ENCODE measurements at places on chromosomes 1 and 21.

GRCh38 chr1:231508941-231509340 is 19.5 kb upstream of the TSNAX start:
- DNase-seq = no peak

DNA sequence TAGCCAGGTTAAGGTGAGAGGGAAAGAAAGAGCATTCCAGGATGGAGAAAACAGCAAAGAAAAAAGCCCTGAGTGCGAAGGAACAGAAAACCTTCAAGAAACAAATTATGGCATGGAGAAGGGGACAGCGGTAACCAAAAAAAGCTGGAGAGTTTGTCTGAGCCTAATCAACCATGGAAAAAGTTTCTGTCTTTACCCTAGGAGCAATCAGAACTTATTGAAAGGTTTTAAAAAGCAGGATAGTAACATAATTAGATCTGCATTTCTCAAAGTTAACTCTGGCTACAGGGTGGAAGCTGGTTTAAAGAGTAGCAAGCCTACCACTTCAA is 26.1 kb upstream of the HPDL start:
- DNase-seq = no peak

GRCh38 chr1:58047265-58047858 is 499.2 kb downstream of the OMA1 start:
- peak; percentile 49 for DNase-seq

DNA sequence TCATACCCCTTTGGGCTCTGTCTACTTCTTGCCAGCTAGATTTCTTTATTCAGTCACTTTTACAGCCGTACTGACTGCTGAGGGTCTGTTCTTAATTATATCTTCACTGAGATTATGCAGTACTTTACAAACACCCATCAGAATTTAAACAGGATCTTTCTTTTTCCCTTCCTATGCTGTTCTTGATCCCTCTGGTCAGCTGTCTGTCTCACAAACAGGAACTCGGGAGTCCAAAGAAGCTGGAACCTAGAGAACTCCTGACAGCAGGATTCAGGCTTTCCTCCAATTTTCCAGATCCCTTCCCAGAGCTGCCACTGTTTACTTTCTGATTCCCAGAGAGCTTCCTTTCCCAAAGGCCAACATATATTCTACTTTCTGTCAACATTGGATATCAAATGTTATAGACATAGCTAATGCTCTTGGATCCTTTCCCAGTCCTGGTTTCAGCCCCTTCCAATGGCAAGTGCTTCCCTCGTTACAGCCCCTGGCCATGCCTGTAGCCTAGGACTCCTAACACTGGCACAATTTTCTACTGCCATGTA is 59.5 kb downstream of the ATP2B4 start:
- DNase-seq = no peak

- no peak for DNase-seq
Measured at GRCh38 chr1:67646145-67647035, 38.6 kb upstream of the GADD45A start.

GRCh38 chr1:178238722-178239510 is 145.0 kb downstream of the RASAL2 start:
- no peak for DNase-seq

- DNase-seq = no peak
Measured at GRCh38 chr1:54220004-54220811, 20.2 kb downstream of the MRPL37 start.

DNA sequence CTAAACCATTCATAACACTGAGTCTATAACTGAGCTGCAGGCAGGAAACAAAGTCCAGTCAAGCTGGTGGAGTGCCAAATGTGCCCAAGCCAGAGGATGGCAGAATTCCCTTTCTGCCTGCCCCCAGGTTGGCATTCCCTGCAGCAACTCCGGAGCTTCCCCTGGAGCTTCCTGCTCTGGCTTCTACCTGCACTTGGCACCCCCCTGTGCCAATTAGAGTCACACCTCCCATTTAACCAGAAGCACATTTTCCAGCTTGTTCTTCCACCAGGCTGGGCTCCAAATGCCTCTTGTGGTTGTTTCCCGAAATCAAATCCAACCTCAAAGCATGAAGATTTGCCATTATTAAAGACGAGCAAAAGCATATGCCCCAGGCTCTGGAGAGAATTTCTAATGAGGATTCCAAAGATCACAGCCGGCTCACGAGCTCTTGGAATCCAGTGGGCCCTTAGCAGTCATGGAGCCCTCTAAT is 294.5 kb downstream of the RRAGC start:
- no peak for DNase-seq

DNA sequence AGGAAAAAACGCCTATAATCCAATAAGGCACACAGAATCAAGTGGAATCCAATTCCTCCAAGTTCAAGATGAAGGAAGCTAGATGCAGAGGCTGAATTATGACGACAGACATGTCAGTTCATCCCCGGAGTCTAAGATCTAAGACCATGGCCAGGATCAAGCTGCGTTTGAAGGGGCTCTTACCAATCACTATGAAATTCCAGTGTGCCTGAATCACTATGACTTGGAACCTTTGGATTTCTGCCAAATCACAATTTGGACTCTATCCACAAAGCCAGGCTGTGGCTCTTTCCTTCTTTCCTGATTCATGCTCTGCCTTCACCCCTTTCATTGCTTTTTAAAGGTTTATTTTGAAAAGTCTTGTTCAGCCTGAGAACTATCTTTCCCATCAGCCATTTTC is 17.1 kb downstream of the OLIG2 start:
- no peak for DNase-seq

GRCh38 chr1:91792489-91793071 is 93.4 kb downstream of the TGFBR3 start:
- DNase-seq = no peak

DNA sequence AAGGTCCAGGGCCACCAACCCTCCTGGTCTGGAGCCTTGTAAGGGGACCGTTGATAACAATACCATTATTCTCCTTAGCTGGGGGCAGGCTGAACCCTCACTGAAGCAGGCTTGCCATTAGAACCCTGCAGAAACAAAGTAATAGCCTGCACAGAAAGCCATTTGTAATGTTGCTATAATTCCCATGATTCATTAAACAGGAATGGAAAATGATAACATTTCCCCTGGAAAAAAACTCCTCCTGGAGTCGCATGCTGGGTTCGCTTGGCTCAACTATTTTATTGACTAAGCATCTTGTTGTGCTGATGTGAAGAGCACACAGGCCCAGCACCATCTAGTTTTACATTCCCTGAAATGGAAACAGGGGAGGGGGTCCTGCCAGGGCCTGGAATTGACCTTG is 155.6 kb upstream of the CSF3R start:
- no peak for DNase-seq

GRCh38 chr1:76141929-76142328 is 67.4 kb downstream of the ST6GALNAC3 start:
- DNase-seq = no peak

GRCh38 chr21:37085726-37086125 is 12.7 kb downstream of the TTC3 start:
- DNase-seq = no peak

- DNase-seq = no peak
Measured at GRCh38 chr1:16122350-16122881, 33.5 kb downstream of the EPHA2 start.

- DNase-seq = no peak
Measured at GRCh38 chr21:37605006-37605405, 238.4 kb downstream of the DYRK1A start.

DNA sequence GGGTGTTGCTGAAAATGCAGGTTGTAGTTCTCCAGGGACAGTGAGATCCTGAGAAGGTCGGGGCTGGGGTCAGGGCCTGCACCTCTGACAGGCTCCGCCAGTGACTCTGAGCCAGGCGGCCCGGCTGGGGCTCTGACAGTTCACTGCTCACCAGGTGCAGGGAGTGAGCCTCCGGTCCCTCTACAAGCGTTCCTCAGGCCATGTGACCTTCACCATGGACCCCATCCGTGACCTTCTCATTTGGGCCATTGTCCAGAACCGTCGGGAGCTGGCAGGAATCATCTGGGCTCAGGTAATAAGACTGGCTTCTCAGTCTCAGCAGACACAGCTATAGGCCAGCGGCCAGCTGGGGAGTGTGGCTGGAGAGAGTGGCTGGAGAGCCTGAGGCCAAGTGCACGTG is 41.8 kb downstream of the TRPM2 start:
- no peak for DNase-seq

GRCh38 chr1:206657751-206658150 is 22.4 kb downstream of the DYRK3 start:
- DNase-seq = no peak

GRCh38 chr1:39270368-39270767 is 65.9 kb downstream of the MACF1 start:
- DNase-seq = no peak

- no peak for DNase-seq
Measured at GRCh38 chr1:78234496-78234895, 188.7 kb downstream of the GIPC2 start.

- no peak for DNase-seq
Measured at GRCh38 chr21:42758721-42759593, 105.5 kb downstream of the PDE9A start.

DNA sequence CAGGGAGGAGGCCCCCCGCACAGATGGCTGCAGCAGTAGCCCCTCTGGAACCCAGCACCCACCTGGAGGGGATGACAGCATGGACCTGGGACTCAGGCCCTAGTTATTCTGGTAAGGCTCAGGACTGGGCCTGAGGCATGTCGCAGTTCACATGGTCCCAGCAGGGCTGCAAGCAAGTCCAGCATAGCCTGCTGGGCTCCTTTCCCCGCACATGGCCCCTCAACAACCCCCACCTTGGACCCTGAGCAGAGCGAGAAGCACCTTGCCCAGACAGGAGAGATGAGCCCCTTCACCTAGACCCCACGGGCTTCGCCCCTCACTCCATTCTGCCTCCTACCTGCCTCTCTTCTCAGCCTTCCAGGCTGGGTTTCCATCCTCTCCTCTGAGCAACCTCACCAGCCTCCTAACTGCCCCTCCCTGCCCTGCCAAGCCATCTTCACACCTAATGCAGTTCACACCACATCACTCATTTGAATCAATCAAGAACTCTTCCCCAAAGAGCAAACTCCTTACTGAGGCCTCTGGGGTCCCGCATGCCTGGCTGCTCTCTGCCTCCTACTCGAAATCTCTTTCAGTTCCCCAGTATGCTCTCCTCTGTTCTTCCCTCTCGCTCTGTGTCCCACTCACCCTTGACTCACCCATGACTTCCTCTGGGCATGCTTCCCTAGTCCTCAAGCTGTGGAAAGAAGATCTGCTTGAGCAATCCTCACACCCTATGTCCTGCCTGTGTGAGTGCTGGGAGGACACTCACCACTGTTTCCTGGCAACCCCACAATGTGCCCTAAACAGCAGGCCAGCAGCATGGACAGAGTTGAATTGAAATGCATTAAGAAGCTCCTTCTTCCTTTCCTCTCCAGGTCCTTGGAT is 9.4 kb upstream of the THEMIS2 start:
- DNase-seq = no peak

GRCh38 chr1:230173187-230173975 is 106.3 kb downstream of the GALNT2 start:
- no peak for DNase-seq

GRCh38 chr1:31416101-31416736 is 3.2 kb downstream of the SERINC2 start:
- DNase-seq = no peak

DNA sequence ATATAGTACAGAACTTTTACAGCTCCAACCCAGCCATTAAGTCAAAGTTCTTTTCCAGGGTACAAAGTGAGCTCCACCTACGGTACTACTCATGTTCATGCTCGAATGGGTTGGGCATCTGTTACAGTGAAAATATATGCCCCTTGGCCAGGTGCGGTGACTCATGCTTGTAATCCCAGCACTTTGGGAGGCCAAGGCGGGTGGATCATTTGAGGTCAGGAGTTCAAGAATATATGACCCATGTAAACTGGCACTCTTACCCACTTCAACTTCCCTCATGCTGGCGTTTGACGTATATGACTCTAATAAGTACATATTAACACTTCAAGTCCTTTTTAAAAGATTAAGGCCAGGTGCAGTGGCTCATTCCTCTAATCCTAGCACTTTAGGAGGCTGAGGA is 71.3 kb upstream of the PKN2 start:
- no peak for DNase-seq

GRCh38 chr1:212549503-212550017 is 59.0 kb upstream of the ATF3 start:
- DNase-seq = no peak

DNA sequence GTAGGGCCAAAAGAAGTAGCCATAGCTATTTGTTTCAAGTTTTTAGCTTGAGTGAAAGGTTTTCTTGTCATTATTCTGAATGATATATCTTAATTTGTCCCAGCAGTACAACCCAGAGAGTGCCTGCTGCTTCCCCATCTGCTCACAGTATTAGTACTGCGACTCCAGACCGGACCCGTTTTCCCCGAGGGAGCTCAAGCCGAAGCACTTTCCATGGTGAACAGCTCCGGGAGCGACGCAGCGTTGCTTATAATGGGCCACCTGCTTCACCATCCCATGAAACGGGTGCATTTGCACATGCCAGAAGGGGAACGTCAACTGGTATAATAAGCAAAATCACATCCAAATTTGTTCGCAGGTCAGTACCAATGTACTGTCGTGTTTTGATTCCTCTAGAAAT is 37.2 kb upstream of the C1orf115 start:
- no peak for DNase-seq

DNA sequence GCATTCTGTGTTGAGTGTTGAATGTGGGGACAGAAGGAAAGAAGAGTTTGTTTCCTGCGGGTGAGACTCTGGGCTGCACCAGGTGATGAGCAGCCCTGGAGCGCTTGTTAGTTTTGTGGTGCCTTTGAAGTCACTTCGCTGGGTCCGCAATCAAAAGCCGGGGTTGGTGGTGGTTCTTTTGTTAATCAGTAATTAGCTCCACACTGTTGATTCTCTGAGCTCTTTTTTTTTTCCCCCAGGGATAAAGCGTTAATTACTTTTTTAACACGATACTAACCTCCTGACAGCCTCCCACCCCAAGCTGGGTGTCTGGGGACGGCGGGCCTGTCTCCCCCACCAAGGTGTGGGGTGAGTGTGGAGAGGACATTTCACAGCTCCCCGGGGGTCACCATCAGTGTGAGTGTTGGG is 56.6 kb downstream of the AGPAT3 start:
- peak; percentile 10 for DNase-seq

- no peak for DNase-seq
Measured at GRCh38 chr1:96509951-96510350, 211.6 kb upstream of the PTBP2 start.

- DNase-seq = peak; percentile 89
Measured at GRCh38 chr1:19710825-19711611, 46.3 kb downstream of the HTR6 start.

DNA sequence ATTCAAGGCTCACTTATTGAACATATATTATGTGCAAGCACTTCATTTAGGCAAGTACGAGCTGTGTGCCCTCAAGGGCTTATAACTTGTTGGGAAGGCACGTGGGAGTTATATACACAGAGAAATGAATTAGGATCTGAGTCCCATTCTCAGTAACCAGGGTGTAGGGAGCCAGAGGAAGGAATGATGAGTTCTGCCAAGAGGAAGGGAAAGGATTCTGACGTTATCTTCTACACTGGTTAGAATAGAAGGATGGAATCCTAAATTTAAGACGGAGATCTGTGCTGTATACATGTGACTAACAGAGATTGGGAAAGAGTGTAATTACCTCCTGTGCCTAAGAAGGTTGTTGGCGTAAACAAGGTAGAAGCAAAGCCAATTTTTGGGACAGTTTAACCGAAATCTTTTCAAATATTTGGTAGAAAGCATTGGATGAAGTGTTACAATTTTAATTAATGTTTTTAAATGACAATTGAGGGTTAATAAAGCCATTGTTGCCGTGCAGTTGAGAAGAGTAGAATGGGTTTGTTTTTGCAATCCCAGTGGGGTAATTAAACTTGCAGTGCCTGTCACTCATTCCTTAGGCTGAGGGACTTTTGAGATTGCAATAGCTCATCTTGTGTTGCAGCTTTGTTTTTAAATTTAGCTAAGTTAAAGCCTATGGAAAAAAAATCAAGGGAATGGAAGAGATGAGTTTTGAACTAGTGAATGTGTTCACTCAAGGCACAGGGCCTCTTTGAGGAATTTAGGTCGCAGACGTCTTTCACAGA is 177.2 kb downstream of the NFIA start:
- no peak for DNase-seq

Data from activated CD4-positive, alpha-beta T cell treated with anti-CD3 and anti-CD28 coated beads, Interleukin-10, Interleukin-2, amounts not matched to agents 100 ng/mL and 50 ng/mL, durations not matched to agents 16 hours and 8 hours (primary cell).